Left renal pelvis (tissue), 4 donors: ENCODE measurements at places on chromosomes 16 and 17. TPM values are rescaled to one million over a fixed set of nuclear protein-coding genes. Genes with fewer than 3 reads are reported as not detected.

GCGR gene
- polyA plus RNA-seq = 1.2 TPM

EEF2KMT gene
- 10.7 TPM for polyA plus RNA-seq

KRT36 gene
- not detected for polyA plus RNA-seq

ITGB4 gene
- 9.0 TPM for polyA plus RNA-seq

TEKT5 gene
- 0.53 TPM for polyA plus RNA-seq

CD300LF gene
- 0.23 TPM for polyA plus RNA-seq

ZP2 gene
- polyA plus RNA-seq = 0.10 TPM

MPP3 gene
- 13.5 TPM for polyA plus RNA-seq

TBL3 gene
- 25.1 TPM for polyA plus RNA-seq

ADGRG3 gene
- polyA plus RNA-seq = 0.48 TPM

PARD6A gene
- polyA plus RNA-seq = 3.5 TPM

PERCC1 gene
- polyA plus RNA-seq = 0.25 TPM

PRR15L gene
- polyA plus RNA-seq = 0.23 TPM

SPATA32 gene
- 0.11 TPM for polyA plus RNA-seq

AIPL1 gene
- polyA plus RNA-seq = 0.07 TPM

HS3ST6 gene
- 0.63 TPM for polyA plus RNA-seq

NUDT7 gene
- polyA plus RNA-seq = 5.4 TPM

PIPOX gene
- polyA plus RNA-seq = 10.6 TPM

PSMD7 gene
- 103 TPM for polyA plus RNA-seq

ODAD4 gene
- 7.5 TPM for polyA plus RNA-seq

SLC47A1 gene
- 6.3 TPM for polyA plus RNA-seq

NLRC3 gene
- polyA plus RNA-seq = 1.5 TPM

BICDL2 gene
- 7.7 TPM for polyA plus RNA-seq

MYO15A gene
- 6.2 TPM for polyA plus RNA-seq

KRTAP1-1 gene
- not detected for polyA plus RNA-seq

ASPA gene
- 27.8 TPM for polyA plus RNA-seq

KRTAP3-1 gene
- polyA plus RNA-seq = not detected

ALOX15B gene
- 1.8 TPM for polyA plus RNA-seq

SPECC1 gene
- polyA plus RNA-seq = 12.4 TPM

RFWD3 gene
- polyA plus RNA-seq = 30.3 TPM

C16orf92 gene
- not detected for polyA plus RNA-seq

SCGB1C2 gene
- polyA plus RNA-seq = 1.8 TPM

SLC12A3 gene
- polyA plus RNA-seq = 1.3 TPM

AOC2 gene
- polyA plus RNA-seq = 1.9 TPM

CALB2 gene
- 0.11 TPM for polyA plus RNA-seq

GRN gene
- 264 TPM for polyA plus RNA-seq

VMO1 gene
- 1.2 TPM for polyA plus RNA-seq

ABCC12 gene
- polyA plus RNA-seq = not detected

CD300E gene
- 0.26 TPM for polyA plus RNA-seq
